Right atrium auricular region (tissue), 2 donors: ENCODE measurements at places on chromosomes 16 and 17. TPM values are rescaled to one million over a fixed set of nuclear protein-coding genes. Genes with fewer than 3 reads are reported as not detected.

- peak; percentile 86 for DNase-seq
- peak overlapping the region; percentile 67 for H3K4me3 ChIP-seq
- no peaks in the 10 kb centered on the region for H3K4me1 ChIP-seq
- H3K27ac ChIP-seq = peak overlapping the region; percentile 98
- no peaks in the 10 kb centered on the region for H3K27me3 ChIP-seq
These were observed 5.4 kb downstream of the MYO1C start for GRCh38 chr17:1486802-1487695.

DNA sequence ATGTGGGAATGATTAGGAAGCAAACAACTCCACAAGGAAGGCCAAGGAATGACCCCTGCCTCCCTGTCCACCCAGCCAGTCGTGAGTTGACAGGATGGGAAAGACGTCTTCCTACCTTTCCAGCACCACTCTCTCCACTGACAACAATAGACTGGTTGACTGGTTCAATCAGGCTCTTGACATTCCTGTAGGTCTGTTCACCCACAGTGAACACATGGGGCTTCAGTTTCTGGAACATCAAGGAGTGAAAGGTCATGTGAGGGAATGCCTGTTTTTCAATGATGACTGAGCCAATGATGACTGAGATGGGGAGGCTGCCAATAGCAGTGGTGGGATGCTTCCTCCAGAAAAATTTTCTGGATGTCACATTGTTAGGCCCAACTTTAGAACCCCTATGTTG, 9.6 kb downstream of the MYO19 start:
- H3K36me3 ChIP-seq = peaks cover 45% of the 10 kb centered on the region
- H3K4me3 ChIP-seq = no peak overlapping the region
- H3K27me3 ChIP-seq = no peaks in the 10 kb centered on the region

- H3K4me1 ChIP-seq = no peaks in the 10 kb centered on the region
- no peaks in the 10 kb centered on the region for H3K36me3 ChIP-seq
- H3K4me3 ChIP-seq = no peak overlapping the region
- H3K27me3 ChIP-seq = no peaks in the 10 kb centered on the region
These were observed 38.4 kb downstream of the PSMD12 start for GRCh38 chr17:67328026-67328425.

GRCh38 chr16:76882105-76882504, 308.9 kb upstream of the MON1B start:
- no peak overlapping the region for H3K27ac ChIP-seq
- no peaks in the 10 kb centered on the region for H3K36me3 ChIP-seq
- H3K27me3 ChIP-seq = no peaks in the 10 kb centered on the region
- DNase-seq = no peak

DNA sequence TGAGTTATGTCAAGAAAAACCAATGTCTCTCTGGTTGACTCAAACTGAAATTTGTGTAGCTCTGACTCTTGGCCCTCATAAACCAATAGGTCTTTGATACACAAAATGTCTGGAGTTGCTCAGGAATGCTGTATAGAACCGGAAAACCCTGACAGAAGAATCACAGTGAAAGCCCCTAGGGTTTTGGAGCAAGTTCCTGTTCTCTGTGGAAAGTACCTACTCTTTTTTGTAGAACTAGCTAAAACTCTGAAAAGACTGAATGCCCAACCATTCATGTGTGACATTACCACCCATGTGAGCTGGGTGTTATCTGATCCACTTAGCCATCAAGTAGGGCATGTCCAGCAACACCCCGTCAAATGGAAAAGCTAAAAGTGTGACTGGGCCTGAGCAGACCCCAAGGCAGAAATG, 28.8 kb downstream of the CCL4 start:
- H3K4me1 ChIP-seq = no peaks in the 10 kb centered on the region
- no peaks in the 10 kb centered on the region for H3K36me3 ChIP-seq
- no peak overlapping the region for H3K4me3 ChIP-seq
- no peak overlapping the region for H3K27ac ChIP-seq

DNA sequence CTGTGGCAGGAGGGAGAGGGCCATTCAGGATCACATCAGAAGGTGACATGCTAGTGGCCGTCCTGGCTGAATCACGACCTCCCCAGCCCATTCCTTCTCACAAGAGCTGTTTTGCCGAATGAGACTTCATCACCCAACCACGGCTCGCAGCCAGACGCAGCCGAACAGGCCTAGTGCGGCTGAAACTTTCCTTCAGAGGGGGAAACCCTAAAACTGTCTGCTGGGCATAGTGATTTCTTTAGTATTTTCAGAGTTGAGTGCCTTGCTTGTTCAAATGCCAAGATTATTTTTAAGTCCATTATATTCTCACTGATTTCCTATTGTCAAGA, 343.7 kb downstream of the CPPED1 start:
- H3K4me3 ChIP-seq = no peak overlapping the region
- peaks cover 5% of the 10 kb centered on the region for H3K4me1 ChIP-seq
- no peak for DNase-seq
- H3K27ac ChIP-seq = no peak overlapping the region
- H3K27me3 ChIP-seq = no peaks in the 10 kb centered on the region

DNA sequence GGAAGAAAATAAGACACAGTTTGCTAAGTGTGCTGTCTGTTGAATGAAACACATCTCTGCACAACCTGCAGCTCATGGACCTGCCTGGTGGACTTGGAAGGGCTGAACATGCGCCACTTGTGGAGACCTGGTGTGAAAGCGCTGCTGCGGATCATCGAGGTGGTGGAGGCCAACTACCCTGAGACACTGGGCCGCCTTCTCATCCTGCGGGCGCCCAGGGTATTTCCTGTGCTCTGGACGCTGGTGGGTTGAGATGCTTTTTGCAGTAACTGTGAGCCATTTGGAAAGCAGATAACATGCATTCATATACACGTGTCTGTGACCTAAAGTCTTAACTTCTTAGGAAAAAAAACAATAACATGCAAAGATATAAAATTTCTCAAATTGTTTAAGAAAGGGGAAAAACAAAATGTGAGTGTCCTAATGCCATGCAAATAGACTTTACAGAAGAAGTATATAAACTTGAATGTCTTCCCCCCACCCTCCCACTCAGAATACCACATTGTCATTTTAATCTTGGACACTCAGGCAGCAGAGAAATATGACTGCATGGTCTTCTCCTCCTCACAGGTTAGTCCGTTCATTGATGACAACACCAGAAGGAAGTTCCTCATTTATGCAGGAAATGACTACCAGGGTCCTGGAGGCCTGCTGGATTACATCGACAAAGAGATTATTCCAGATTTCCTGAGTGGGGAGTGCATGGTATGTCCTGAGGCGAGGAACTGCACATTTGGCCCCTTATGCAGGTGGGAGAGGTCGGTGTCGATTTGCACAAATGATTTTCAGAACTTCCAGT, 65.6 kb downstream of the SEC14L1 start:
- no peaks in the 10 kb centered on the region for H3K27me3 ChIP-seq
- H3K4me1 ChIP-seq = peaks cover 38% of the 10 kb centered on the region
- no peak for DNase-seq
- H3K27ac ChIP-seq = peak overlapping the region; percentile 5

DNA sequence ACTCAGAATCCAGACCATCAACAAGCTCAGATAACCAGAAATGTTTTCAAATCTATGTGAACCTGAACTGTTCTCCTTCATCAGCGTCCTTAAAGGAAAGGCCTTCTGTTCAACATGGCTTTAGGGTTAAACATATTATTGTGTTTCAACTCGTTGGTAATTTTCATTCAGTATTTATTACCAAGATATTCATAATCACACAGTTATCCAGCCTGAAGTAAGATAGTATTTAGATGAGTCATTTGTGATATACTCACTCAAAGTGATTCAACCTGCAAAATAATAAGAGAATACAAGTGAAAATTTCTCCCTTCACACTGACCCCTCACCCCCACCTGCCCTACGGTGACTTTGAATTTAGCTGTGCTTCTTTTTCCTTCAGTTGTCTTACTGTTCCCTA, 3.0 kb downstream of the CYLD start:
- H3K4me1 ChIP-seq = no peaks in the 10 kb centered on the region
- DNase-seq = no peak
- H3K4me3 ChIP-seq = no peak overlapping the region
- no peaks in the 10 kb centered on the region for H3K27me3 ChIP-seq
- no peak overlapping the region for H3K27ac ChIP-seq

- DNase-seq = peak; percentile 82
- no peaks in the 10 kb centered on the region for H3K36me3 ChIP-seq
- H3K4me1 ChIP-seq = no peaks in the 10 kb centered on the region
- no peaks in the 10 kb centered on the region for H3K27me3 ChIP-seq
- no peak overlapping the region for H3K27ac ChIP-seq
- no peak overlapping the region for H3K4me3 ChIP-seq
These were observed 80.1 kb downstream of the DNAH17 start for GRCh38 chr17:78497115-78497540.

GRCh38 chr17:38606646-38607611, 1.2 kb upstream of the SRCIN1 start:
- DNase-seq = no peak
- peak overlapping the region; percentile 51 for H3K4me3 ChIP-seq
- H3K36me3 ChIP-seq = no peaks in the 10 kb centered on the region
- peaks cover 12% of the 10 kb centered on the region for H3K27me3 ChIP-seq

- no peak overlapping the region for H3K27ac ChIP-seq
- no peaks in the 10 kb centered on the region for H3K4me1 ChIP-seq
- DNase-seq = no peak
- no peaks in the 10 kb centered on the region for H3K36me3 ChIP-seq
These were observed 204.9 kb downstream of the C16orf78 start for GRCh38 chr16:49578435-49579024.

GRCh38 chr16:83674931-83675535, 132.7 kb upstream of the HSBP1 start:
- DNase-seq = no peak
- no peaks in the 10 kb centered on the region for H3K27me3 ChIP-seq
- no peak overlapping the region for H3K4me3 ChIP-seq
- H3K4me1 ChIP-seq = no peaks in the 10 kb centered on the region

- H3K36me3 ChIP-seq = peaks cover 38% of the 10 kb centered on the region
- no peaks in the 10 kb centered on the region for H3K27me3 ChIP-seq
- H3K27ac ChIP-seq = peak overlapping the region; percentile 96
- no peaks in the 10 kb centered on the region for H3K4me1 ChIP-seq
- no peak for DNase-seq
These were observed 725 bp upstream of the CASC3 start for GRCh38 chr17:40139566-40140058.

DNA sequence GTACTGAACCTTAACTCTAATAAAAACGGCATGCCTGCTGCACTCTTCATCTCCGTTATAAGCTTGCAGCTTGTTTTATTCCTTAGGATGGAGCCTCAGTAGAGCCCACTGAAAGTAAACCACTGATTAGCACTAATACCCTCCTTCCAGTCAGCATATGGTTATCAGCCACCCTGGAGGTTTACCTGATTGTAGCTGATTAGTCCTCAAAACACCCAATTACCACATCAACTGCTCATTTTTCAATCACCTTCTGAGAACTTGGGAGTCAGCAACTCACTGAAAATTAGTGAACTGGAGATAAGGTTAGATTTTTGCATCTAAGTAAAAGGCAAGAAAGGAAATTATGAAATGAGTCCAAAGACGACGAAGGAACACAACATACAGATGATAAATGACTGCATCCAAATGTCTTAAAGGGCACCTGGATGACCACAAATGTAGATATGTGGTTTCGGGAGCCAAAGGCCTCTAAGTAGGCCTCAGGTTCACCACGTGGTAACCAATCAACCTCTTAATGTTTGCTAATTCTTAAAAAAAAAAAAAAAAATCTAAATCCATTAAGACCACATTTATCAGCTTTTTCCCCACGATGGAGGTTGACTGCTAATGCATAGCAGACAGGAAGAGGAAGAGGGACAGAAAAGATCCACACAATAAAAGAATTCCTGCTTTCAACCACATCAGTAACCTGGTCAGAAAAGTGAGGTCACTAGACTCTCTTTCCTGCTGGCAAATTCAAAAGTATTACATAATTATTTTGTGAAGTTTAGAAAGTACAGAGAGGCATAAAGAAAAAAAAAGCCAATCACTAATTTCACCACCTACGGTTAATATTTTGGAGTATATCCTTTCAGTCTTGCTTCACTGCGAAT, 28.0 kb downstream of the DCUN1D3 start:
- H3K27ac ChIP-seq = peak overlapping the region; percentile 13
- no peaks in the 10 kb centered on the region for H3K27me3 ChIP-seq
- no peaks in the 10 kb centered on the region for H3K4me1 ChIP-seq
- no peaks in the 10 kb centered on the region for H3K36me3 ChIP-seq

DNA sequence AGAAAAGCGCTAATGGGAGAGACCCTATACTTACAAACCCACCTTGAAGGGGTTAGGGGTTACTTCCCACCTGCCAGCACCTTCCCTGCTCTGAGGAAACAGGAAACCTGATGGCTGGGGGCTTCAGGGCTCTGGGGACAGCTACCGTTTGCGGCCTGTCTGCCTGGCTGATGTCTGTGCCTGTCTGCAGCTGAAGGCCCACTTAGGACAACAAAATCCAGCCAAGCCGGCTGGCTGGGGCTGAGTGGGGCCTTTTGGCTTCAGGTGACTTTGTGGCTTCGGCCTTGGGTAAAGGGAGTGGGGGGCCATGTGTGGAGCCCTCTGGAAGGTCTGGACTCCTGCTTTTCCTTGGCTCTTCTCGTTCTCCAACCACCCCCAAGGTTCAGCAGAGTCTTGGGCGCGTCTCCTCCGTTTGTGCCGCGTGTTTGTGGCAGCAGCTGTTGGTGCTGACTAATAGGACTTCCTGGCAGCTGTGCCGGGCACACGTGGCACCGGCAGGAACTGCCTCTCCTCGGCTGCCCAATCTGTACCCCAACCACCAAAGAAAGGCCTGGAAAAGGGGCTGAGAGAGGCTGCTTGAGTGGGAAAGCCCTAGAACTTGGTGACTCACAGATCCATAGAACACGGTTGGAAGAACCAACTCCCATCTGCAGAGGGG, 186.7 kb downstream of the MSI2 start:
- peaks cover 4% of the 10 kb centered on the region for H3K4me1 ChIP-seq
- no peak for DNase-seq
- H3K36me3 ChIP-seq = no peaks in the 10 kb centered on the region
- no peak overlapping the region for H3K4me3 ChIP-seq
- no peaks in the 10 kb centered on the region for H3K27me3 ChIP-seq
- H3K27ac ChIP-seq = peak overlapping the region; percentile 3

DNA sequence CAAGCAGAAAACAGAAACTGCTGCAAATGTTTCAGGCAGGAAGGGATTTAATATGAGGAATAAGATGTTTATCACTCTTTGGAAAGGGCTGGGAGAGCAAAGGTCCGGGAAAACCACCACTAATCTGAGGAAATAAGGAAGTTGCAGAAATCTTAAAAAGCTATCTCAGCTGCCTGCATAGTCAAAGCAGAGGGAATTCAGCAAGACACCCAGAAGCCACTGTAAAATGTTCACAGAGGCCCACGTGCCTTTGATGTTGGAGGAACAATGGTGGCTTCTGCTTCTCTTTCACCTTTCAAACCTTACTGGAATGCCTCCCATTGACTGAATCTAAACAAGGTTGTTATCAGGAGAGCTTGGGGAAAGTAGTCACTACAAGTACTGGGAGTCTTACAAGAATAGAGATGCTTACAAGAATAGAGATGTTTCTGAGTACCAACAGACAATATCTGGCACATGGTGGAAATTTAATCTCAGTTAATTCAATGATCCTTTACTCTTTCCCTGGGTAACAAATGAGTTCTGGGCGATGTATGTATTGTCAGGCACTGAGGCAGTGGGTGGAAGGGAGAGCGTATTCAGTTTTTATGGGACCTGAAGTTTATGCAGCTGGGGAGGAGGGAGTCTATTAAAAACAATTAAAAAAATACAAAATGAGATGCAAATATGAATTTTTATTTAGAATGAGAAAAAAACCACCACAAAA, 56.1 kb upstream of the MED13 start:
- H3K4me1 ChIP-seq = no peaks in the 10 kb centered on the region
- H3K27ac ChIP-seq = no peak overlapping the region
- no peak overlapping the region for H3K4me3 ChIP-seq
- no peaks in the 10 kb centered on the region for H3K36me3 ChIP-seq
- no peaks in the 10 kb centered on the region for H3K27me3 ChIP-seq

STUB1 gene
- 135 TPM for total RNA-seq

CLEC10A gene
- total RNA-seq = 3.6 TPM

GPR179 gene
- total RNA-seq = not detected

CA5A gene
- total RNA-seq = not detected

ALDH3A1 gene
- 0.22 TPM for total RNA-seq
